ENCODE measurements at places on chromosomes 1 and 21.

GRCh38 chr1:81165963-81166362 lies 634.8 kb upstream of the ADGRL2 start:
- no peak for DNase-seq

GRCh38 chr1:230808281-230808872 lies 59.9 kb downstream of the C1orf198 start:
- DNase-seq, result no peak

- no peak for DNase-seq
Measured at GRCh38 chr21:15894596-15894995, 164.8 kb downstream of the USP25 start.

DNA sequence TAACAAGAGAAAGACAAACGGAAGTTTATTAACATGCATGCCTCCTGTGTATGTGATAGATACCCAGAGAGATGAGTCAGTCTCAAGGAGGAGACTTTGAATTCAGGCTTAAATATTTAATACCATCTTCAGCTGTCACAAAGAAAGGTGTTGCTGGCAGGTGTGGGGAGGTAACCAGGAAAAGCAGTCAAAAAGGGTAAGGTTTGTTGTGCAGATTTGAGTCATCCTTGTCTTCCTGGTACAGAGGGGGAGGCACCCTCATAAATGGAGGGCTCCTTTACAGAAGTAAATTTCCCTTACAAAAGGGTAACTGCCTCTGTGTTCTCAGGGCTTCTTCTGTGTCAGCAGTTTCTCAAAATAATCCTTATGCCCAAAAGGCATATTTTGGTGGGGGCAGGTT lies 75.2 kb upstream of the B3GALT5 start:
- no peak for DNase-seq

- DNase-seq, result no peak
Measured at GRCh38 chr21:27586986-27587385, 620.1 kb upstream of the ADAMTS5 start.

GRCh38 chr1:89311757-89312156 lies 39.1 kb upstream of the GBP5 start:
- DNase-seq, result no peak

- no peak for DNase-seq
Measured at GRCh38 chr1:17173217-17173616, 31.7 kb upstream of the PADI1 start.

DNA sequence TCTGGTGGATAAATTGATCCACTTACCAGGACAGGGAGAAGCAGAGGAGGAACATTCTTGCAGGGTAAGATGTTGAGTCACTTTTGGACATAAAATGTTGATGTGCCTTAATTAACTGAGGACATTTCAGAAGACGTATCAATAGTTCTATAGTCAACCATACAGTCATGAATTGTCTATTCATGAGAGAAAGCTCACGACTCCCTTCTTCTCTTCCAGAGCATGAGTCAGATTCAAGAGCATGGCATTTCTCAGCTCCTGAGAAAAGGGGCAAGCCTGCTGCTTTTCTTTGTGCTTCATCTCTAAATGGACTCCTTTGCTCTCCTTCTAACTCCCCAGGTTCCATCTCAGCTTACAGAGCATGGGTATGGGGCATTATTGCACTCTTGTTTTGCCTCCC lies 55.7 kb downstream of the ADGRL4 start:
- DNase-seq, result no peak

GRCh38 chr1:111469539-111469938 lies 4.2 kb upstream of the C1orf162 start:
- no peak for DNase-seq

GRCh38 chr1:230568008-230568407 lies 74.3 kb upstream of the COG2 start:
- no peak for DNase-seq

GRCh38 chr1:213423605-213424004 lies 372.6 kb downstream of the RPS6KC1 start:
- no peak for DNase-seq

DNA sequence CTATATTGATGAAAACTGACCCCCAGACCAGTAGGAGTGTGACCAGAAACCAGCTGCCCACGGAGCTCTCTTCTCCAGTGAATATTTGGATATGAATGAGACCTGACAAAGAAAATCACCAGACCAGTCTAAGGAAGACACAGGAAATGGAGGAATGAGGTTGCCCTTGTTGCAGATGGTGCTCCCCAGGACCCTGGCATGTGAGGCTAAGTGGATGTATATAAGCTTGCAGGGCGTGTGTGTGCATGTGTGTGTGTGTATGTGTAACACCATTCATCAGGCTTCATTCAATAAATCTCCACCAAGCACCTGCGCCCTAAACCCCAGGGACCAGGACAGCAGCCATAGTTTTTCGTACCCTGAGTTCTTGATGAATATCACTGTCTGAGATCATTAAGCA lies 14.4 kb downstream of the PHLDA3 start:
- no peak for DNase-seq

GRCh38 chr1:50873458-50874187 lies 86.4 kb downstream of the FAF1 start:
- peak; percentile 19 for DNase-seq

- no peak for DNase-seq
Measured at GRCh38 chr21:46205766-46206162, 21.5 kb upstream of the SPATC1L start.

DNA sequence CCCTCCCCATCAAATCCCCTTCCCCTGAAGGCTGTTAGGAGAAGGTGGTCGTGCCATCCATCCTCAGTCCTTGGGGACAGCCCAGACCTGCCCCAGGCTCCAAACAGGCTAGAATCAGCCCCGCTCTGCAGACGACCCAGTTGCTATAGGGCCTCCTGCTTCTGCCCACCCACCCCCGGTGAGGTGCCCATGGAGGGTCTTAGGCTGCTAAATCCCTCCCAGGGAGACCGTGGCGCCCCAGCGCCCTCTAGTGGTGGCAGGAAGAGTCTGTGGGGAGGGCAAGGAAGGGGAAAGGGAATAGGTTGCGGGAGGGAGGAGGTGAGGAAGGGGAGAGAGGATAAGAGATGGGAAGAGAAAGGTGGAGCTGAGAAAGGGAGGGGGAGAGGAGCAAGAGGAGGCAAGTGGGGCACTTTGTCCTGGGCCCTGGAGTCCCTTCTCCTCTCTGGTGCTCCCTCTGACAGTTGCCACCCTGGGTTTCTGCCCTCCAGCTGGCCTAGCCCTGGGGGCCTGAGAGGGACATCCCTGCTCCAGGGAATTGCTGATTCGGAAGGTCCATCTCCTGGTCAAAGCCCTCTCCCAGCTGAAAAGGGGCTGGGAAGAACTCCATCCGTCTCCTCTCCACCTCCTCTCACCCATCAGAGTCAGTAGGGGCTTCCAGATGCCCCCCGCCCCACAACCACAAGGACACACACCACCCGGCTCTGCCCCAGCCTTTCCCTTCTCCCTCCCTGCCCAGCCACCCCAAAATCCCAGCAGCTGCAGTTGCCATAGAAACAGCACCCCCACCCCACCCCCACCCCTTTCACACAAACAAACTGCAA lies 55.4 kb downstream of the CAMK2N1 start:
- no peak for DNase-seq
